ENCODE measurements at places on chromosomes 7 and 10. TPM values are rescaled to one million over a fixed set of nuclear protein-coding genes. Genes with fewer than 3 reads are reported as not detected.

DNA sequence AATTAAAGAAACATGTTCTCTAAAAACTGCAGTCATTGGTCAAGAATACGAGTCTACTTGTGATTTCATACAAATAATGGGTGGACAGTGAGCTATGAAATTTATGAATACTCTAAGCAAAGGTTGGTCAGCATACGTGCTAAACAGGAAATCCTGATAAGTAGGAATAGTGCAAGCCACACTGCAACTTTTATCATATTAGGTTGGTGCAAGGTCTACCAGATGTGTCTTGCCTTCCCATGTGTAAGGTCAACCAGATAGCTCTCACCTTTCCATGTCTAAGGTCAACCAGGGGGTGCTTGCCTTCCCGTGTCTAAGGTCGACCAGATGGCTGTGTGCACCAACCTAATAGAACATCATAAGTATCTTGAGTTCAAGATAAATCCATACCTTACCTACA is 2.0 kb upstream of the ITGB1 start:
- H3K27ac ChIP-seq, result no peak overlapping the region
- no peaks in the 10 kb centered on the region for H3K27me3 ChIP-seq
- no peak overlapping the region for H3K4me3 ChIP-seq
- DNase-seq, result no peak
- H3K36me3 ChIP-seq, result no peaks in the 10 kb centered on the region
- peaks cover 17% of the 10 kb centered on the region for H3K4me1 ChIP-seq

DNA sequence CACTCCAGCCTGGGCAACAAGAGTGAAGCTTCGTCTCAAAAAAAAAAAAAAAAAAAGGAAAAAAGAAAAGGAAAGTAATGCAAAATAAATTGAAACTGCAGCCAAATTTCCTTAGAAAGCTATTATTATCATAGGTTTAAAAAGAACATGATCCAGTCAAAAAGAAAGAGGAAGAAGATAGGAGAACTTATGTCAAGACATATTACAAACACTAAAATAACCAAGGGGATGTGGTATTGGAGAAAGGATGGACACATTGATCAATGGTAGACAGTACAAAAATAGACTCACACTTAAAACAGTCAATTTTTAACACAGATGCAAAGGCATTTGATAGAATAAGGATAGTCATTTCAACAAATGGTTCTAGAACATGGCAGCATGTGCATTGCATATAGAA is 27.3 kb upstream of the PFKP start:
- DNase-seq, result no peak
- no peaks in the 10 kb centered on the region for H3K27me3 ChIP-seq
- no peak overlapping the region for H3K27ac ChIP-seq

The ACSL5 gene
- total RNA-seq, result 53.3 TPM

DNA sequence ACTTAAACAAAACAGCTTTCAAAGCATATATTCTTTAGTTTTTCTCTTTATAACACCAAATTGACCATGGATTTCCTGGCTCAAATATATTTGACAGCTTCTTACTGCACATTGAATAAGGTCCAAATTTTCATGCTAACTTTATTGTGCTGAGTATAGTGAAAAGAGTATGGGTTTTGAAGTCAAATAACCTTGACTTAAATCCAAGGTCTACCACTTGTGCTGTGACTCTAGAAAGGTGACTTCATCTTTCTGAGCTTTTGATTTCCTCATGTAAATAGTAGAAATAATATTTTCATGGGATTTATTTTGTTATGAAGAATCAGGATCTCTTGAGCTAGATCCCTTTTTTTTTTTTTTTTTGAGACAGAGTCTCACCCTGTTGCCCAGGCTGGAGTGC is 139.4 kb upstream of the GPR22 start:
- H3K4me3 ChIP-seq, result no peak overlapping the region
- DNase-seq, result no peak
- no peaks in the 10 kb centered on the region for H3K36me3 ChIP-seq
- no peaks in the 10 kb centered on the region for H3K27me3 ChIP-seq
- H3K27ac ChIP-seq, result no peak overlapping the region

- no peak for DNase-seq
- H3K27me3 ChIP-seq, result no peaks in the 10 kb centered on the region
- H3K27ac ChIP-seq, result no peak overlapping the region
- no peaks in the 10 kb centered on the region for H3K36me3 ChIP-seq
Observed at GRCh38 chr7:34042406-34042805, 137.1 kb downstream of the BMPER start.

- H3K36me3 ChIP-seq, result no peaks in the 10 kb centered on the region
- no peak overlapping the region for H3K4me3 ChIP-seq
- H3K27ac ChIP-seq, result no peak overlapping the region
- DNase-seq, result no peak
- H3K4me1 ChIP-seq, result no peaks in the 10 kb centered on the region
Observed at GRCh38 chr7:106518239-106518638, 142.7 kb downstream of the CCDC71L start.

DNA sequence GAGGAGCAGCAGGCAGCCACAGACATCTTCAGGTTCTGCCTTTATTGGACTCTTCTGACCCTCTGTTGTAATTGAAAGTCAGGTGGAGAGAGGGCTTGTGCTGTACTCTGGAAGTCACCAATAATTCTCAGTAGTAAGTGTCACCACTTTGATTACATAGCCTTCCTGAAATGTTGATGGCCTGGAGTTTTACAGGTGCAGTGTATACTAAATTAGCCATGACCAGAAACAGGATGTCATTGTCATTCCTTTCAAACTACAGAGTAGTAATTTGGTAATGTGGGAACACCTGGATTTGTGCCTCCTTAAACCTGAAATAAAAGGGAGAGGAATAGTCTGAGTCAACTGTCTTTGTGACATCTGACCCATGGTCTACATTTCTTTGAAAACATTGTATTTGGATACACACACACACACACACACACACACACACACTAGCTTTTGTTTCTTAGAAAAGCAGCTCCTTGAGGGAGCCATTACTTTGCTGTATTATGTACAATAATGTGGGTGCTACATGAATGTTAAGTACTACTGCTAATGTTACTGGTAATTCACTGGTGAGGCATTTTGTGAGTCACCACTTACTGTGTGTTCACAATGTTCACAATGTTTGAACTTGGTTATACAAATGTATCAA is 19.6 kb downstream of the ARL4A start:
- no peaks in the 10 kb centered on the region for H3K27me3 ChIP-seq
- no peaks in the 10 kb centered on the region for H3K4me1 ChIP-seq
- no peak overlapping the region for H3K27ac ChIP-seq
- no peaks in the 10 kb centered on the region for H3K36me3 ChIP-seq
- DNase-seq, result no peak
- H3K4me3 ChIP-seq, result no peak overlapping the region

The CLRN3 gene
- total RNA-seq, result not detected

The ZSCAN21 gene
- 10.7 TPM for total RNA-seq

- H3K4me1 ChIP-seq, result no peaks in the 10 kb centered on the region
- H3K27ac ChIP-seq, result no peak overlapping the region
- no peaks in the 10 kb centered on the region for H3K27me3 ChIP-seq
- DNase-seq, result no peak
- H3K36me3 ChIP-seq, result no peaks in the 10 kb centered on the region
Observed at GRCh38 chr7:141418066-141418465, 133.1 kb upstream of the AGK start.

DNA sequence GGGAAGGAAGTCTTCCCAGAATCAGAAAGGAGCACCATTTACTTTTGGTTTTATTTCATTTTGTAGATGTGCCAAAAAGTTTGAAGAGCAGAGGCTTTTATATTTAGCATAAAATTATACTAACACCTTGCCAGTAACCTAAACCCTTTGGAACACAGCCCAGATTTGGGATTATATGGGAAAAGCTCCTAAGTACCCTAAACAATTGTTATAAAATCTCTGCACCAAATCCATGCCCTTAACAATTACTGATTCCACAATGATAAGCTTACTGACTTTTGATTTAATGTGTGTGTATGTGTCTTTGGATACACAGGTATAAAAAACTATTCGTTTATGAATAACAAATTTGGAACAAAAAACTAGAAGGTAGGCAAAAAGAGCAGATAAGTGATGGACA is 39.0 kb upstream of the TMEM229A start:
- no peaks in the 10 kb centered on the region for H3K36me3 ChIP-seq
- no peak overlapping the region for H3K27ac ChIP-seq
- no peak for DNase-seq
- H3K4me3 ChIP-seq, result no peak overlapping the region
- no peaks in the 10 kb centered on the region for H3K4me1 ChIP-seq
- no peaks in the 10 kb centered on the region for H3K27me3 ChIP-seq

The OR2A1 gene
- total RNA-seq, result not detected

DNA sequence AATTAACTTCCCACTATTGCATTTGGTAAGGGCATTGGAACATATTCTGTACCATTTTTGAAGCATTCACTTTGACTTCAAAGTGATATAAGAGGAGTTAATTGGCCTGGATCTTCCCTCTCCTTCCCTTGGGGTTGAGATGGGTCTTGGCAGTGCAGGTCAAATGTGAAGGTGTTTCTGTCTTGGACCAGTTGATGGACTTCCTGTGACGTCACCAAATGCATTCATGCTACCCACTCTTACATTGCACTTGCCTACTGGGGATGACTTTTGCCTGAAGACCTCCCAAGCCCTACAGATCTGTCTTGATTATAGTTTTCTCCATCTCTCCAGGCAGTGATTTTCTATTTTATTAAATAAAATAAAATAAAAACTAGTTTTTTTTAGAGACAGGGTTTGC is 221.5 kb downstream of the BUB3 start:
- H3K4me1 ChIP-seq, result no peaks in the 10 kb centered on the region
- no peaks in the 10 kb centered on the region for H3K27me3 ChIP-seq
- H3K27ac ChIP-seq, result no peak overlapping the region

The AKR1C1 gene
- 0.22 TPM for total RNA-seq

The MUC12 gene
- total RNA-seq, result not detected

The CALML3 gene
- total RNA-seq, result not detected

- DNase-seq, result no peak
- H3K36me3 ChIP-seq, result no peaks in the 10 kb centered on the region
- no peaks in the 10 kb centered on the region for H3K27me3 ChIP-seq
- no peak overlapping the region for H3K4me3 ChIP-seq
- no peaks in the 10 kb centered on the region for H3K4me1 ChIP-seq
- no peak overlapping the region for H3K27ac ChIP-seq
Observed at GRCh38 chr7:135717693-135718092, 10.3 kb downstream of the SLC13A4 start.

- no peak overlapping the region for H3K4me3 ChIP-seq
- no peaks in the 10 kb centered on the region for H3K27me3 ChIP-seq
- no peaks in the 10 kb centered on the region for H3K36me3 ChIP-seq
- H3K27ac ChIP-seq, result no peak overlapping the region
Observed at GRCh38 chr7:24720283-24720682, 37.0 kb downstream of the GSDME start.

Measured in CD8-positive, alpha-beta memory T cell (primary cell).